ENCODE measurements at places on chromosomes 12 and 14.

- no peak for DNase-seq
Observed at GRCh38 chr12:4169531-4169930, 104.0 kb upstream of the CCND2 start.

DNA sequence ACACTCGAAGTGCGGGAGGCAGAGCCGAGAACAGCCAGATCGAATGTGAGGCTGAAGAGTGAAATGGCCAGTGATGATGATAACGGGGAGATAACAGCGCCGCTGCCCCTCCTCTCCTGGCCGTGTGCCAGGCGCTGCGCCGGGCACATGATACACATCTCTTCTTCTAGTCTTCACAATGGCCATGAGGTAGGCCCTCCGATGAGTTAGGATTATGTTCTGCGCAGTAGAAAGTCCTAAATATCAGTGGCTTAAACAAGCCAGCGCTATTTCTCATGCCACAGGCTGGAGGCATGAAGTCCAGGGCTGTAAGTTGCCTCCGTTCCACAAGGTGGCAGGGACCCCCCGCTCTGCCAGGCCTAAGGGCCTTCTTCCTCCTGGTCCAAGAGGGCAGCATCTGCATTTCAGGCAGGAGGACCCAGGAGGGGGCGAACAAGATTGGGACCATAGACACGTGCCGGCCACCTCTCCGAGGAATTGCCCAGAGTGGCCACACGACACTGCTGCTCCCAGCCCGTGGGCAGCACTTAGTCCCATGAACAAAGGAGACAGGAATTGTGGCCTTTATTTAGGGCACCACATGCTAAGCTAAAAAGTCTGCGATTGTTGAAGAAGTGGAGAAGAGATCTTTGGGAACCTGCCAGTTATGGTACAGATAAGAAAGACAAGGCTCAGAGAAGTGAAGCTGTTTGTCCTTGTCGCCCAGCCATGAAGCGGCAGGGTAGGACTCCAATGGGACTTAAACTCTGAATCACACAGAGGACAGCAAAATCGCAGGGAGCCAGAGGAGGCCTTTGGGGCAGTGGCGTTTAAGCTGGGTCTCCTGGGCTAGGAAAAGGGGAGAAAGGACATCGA, 10.9 kb upstream of the HVCN1 start:
- DNase-seq, result no peak

- DNase-seq, result no peak
Observed at GRCh38 chr12:119693511-119693910, 25.6 kb downstream of the PRKAB1 start.

- DNase-seq, result no peak
Observed at GRCh38 chr12:47400266-47400665, 305.6 kb downstream of the RPAP3 start.

- peak; percentile 28 for DNase-seq
Observed at GRCh38 chr12:7937833-7938506, 2.0 kb upstream of the SLC2A3 start.

GRCh38 chr14:34872822-34873588, 2.2 kb downstream of the BAZ1A start:
- no peak for DNase-seq

GRCh38 chr12:62879691-62880090, 55.3 kb downstream of the PPM1H start:
- DNase-seq, result no peak

DNA sequence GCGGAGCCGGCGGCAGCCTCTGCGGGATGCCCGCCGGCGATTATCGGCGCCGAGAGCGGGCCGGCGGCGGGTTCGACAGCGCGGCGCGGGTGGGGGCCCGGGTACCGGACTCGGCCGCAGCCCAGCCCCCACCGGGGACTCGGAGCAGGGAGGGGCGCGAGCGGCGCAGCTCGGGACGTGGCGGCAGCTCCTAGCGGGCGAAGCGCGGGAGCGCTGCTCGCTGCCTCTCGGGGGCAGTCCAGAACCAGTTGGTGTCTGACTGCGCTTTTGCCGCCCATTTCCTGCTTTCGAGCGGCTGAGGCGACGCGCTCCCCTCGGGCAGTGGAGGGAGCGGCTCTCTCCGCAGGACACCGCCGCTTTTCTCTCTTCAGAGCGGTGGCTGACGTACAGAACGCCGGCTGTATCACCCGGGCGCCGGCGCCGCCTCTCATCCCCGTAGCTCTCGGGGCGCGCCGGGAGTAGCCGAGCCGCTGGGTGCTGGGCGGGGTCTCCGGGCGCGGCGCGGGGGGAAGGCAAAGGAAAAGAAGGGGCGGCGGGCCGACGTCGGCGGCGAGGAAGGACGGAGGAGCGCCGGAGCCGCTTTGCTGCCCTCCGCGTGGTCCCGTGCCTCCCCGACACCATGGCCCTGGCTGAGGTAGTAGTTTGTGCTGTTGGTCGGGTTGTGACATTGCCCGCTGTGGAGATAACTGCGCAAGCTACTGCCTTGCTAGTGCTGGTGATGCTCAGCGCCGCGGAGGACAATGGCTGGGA, 136.6 kb downstream of the MON2 start:
- DNase-seq, result peak; percentile 77

DNA sequence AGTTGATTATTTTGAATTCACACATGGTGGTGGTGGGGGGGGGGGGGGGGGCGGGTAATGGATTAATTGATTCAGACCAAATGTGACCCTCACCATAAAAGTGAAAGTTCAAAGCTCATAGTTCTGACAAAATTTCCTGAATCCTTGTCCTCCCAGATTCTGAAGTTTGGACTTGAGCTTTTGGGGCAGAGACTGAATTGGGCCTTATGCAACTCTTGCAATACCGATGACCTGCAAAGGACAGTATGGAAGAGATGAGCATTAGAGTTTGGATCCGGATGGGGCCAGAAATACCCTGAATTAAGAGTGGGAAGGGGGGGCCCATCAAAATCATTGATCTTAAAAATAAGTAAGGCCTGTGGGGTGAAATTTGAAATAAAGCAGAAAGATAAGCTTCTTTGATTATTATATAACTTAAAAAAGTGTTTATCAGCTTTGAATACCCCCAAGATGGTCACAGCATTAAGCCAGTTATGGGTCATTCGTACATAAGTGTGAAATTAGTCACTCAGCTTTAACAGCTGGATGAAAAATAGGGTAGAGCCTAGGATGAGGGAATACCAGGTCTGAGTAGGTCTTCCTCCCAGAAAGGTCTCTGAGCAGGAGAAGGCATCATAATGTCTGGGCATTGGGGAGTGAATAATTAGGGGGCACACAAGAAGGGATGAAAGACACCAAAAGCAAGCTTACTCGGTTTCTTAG, 2.1 kb upstream of the PYGL start:
- DNase-seq, result no peak

DNA sequence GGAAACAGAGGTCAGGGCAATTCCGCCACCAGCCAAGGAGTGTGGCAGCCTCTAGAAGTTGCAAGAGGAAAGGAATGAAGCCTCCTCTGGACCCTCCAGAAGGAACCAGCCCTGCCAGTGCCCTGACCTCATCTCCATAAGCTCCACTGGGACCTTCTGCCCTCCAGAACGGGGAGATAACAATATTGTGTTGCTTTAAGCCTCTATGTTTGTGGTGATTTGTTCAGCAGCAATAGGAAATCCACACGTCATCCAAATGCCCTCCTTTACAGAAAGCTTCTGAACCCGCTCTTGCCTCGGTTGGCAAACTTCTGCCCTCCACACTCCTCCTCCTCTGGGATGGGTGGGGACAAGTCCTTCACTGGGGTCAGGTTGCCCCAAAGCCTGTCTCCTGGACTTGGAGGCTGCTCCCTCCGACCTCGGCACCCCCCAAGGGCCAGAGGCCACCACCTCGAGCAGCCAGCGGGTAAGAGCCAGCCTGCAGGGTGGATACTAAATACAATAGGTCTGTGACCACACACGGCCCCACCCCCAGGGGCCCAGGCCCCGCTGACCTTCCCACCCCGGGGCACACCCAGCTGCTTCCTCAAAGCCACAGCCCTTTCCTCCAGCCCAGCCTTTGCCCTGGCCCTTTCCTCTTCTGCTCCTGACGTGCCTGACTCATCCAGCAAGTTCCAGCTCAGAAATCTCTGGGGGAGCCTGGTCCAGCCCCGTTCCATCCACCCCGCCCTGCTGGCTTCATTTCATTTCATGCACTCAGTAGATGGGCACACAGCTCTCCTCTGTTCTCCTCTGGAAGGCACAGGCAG, 58.7 kb upstream of the NCOR2 start:
- DNase-seq, result peak; percentile 21

- no peak for DNase-seq
Observed at GRCh38 chr12:130111965-130112496, 50.2 kb upstream of the FZD10 start.

GRCh38 chr12:78680596-78680995, 184.0 kb upstream of the SYT1 start:
- DNase-seq, result no peak

DNA sequence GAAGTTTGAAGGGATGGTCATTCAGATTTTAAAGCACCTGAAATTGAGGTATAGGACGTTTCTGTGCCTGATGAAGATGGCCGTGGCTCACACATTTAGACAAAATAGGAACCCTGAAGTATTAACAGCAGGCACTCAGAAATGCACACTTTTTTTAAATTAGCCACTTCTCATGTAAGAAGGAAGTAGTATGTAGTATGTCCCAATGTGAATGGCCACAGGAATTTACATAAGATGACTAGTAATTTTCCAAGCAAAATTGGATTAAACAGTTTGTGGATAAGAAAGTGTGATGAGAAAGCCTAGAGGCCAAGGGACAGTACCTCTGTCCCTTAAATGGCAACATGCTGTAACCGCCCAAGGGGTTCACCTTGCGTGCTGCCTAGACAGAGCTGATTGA, 1.8 kb upstream of the MIS18BP1 start:
- no peak for DNase-seq

- no peak for DNase-seq
Observed at GRCh38 chr14:71610149-71610548, 322.1 kb upstream of the RGS6 start.

- DNase-seq, result no peak
Observed at GRCh38 chr12:131507881-131508280, 203.0 kb upstream of the SFSWAP start.

GRCh38 chr14:100524933-100525243, 62.3 kb downstream of the BEGAIN start:
- DNase-seq, result peak; percentile 61

- DNase-seq, result no peak
Observed at GRCh38 chr12:64998371-64999147, 122.5 kb downstream of the WIF1 start.

DNA sequence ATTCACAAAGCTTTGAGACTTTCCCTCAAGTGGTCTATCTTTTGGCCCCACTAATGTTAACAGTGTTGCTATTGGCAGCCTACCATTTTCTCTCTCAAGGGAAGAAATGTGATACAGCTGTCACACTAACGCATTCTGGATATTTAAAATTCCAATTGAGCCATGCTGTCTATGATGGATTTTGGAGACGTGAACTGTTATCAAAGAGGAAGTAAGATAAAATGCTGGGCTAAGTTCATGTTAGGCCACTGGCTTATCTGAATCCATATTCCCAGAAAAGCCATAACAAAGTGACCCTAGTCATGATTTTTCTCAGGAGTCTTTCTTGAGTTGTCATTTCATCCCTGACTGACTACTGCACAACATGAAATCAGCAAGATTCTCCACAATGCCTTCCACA, 200.2 kb downstream of the PHLDA1 start:
- DNase-seq, result no peak

All from HuH-7 (cell line).